Endodermal cell (in vitro differentiated cells): ENCODE measurements at places on chromosomes 7 and 10. TPM values are rescaled to one million over a fixed set of nuclear protein-coding genes. Genes with fewer than 3 reads are reported as not detected.

DNA sequence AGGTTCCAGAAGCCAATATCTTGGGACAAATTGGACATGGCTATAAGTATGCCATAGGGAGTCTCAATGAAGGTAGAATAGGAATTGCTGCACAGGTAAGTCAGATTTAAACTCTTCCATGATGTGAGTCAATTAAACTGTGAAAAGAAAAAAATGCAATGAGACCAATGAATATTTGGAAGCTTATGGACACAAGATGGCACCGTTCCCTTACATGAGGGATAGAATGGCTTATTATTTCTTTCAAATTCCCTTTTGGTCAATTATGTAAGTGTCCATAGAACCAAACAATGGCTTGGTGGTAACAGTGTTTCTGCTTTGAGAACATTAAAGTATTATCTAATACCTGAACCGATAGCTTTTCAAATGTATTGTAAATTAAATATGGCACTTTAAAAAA, 35.6 kb downstream of the ACADSB start:
- DNase-seq: no peak
- H3K27ac ChIP-seq: no peak overlapping the region
- H3K4me3 ChIP-seq: no peak overlapping the region

GRCh38 chr7:99693427-99694200, 13.8 kb upstream of the CYP3A5 start:
- H3K27me3 ChIP-seq: no peaks in the 10 kb centered on the region
- peak overlapping the region; percentile 13 for H3K27ac ChIP-seq
- peak; percentile 91 for DNase-seq
- no peaks in the 10 kb centered on the region for H3K36me3 ChIP-seq
- H3K4me1 ChIP-seq: peaks cover 18% of the 10 kb centered on the region

DNA sequence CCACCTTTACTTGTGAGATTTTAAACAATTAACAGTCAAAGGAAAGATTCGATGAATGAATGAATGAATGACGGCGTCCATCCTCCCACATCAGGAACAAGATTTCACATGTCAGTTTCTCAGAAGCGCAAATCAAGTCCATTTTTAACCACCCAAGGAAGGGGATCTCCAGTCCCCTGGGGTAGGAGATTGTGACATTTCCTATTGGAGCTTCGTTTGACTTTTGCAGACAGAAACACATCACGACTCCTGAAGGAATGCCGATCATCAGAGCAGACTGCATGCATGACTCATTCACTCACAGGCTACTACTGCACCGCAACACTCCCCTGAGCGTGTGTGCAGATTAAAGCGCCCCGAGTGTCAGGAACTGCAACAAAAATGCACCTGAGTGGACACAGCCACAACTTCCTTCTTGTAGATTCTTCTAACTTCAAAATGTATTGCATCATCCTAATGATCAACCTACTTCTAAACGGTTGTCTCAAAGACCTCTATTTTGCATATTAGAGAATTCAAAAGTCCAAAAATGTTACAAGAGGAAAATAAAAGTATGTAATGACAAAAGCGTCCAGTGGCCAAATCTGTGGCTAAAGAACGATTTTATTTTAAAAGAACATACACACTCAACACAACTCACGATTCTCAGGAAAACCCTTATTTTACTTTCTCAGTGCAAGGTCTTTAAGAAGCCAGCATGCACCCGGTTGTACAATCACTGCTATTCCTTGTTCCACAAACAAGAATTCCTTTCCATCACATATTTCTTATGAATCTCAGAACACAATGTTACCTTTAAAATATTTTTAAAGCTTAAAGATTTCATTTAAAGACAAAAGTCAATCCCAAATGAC, 172.6 kb downstream of the FAM107B start:
- peaks cover 5% of the 10 kb centered on the region for H3K27me3 ChIP-seq
- H3K27ac ChIP-seq: no peak overlapping the region

- no peaks in the 10 kb centered on the region for H3K4me1 ChIP-seq
- no peak for DNase-seq
- H3K27ac ChIP-seq: no peak overlapping the region
- no peaks in the 10 kb centered on the region for H3K36me3 ChIP-seq
- no peak overlapping the region for H3K4me3 ChIP-seq
- peaks cover 52% of the 10 kb centered on the region for H3K27me3 ChIP-seq
These were observed 51.3 kb downstream of the AOC1 start for GRCh38 chr7:150903606-150904005.

- DNase-seq: no peak
- no peak overlapping the region for H3K4me3 ChIP-seq
- H3K4me1 ChIP-seq: no peaks in the 10 kb centered on the region
These were observed 91.5 kb downstream of the SEMA3D start for GRCh38 chr7:85095366-85095765.

DNA sequence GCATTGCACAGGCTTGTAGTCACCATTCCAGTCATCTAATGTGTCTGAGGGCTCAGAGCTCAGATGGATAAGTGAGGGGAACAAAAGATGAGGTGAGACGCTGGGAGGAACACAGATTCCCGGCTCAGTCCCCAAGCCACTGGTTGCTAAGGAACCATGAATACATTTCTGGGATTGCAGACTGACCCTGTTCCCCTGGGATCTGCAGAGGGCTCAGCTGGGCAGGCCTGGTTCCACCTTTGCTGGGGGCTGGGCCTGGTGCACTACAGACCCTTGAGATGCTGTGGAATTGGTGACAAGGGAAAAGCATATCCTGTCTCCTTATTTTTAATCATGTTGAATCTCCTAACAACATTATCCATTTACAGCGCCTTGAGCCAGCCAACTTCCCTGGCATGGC, 19.2 kb downstream of the ELFN1 start:
- H3K4me3 ChIP-seq: no peak overlapping the region
- DNase-seq: no peak
- no peaks in the 10 kb centered on the region for H3K36me3 ChIP-seq
- H3K4me1 ChIP-seq: no peaks in the 10 kb centered on the region

GRCh38 chr7:133376514-133376913, 123.6 kb downstream of the EXOC4 start:
- no peaks in the 10 kb centered on the region for H3K27me3 ChIP-seq
- H3K36me3 ChIP-seq: peaks cover 7% of the 10 kb centered on the region
- no peak overlapping the region for H3K27ac ChIP-seq
- DNase-seq: no peak
- no peaks in the 10 kb centered on the region for H3K4me1 ChIP-seq
- H3K4me3 ChIP-seq: no peak overlapping the region

- no peaks in the 10 kb centered on the region for H3K36me3 ChIP-seq
- H3K4me3 ChIP-seq: no peak overlapping the region
- no peaks in the 10 kb centered on the region for H3K4me1 ChIP-seq
- H3K27me3 ChIP-seq: peaks cover 67% of the 10 kb centered on the region
- H3K27ac ChIP-seq: no peak overlapping the region
These were observed 3.3 kb upstream of the PDE1C start for GRCh38 chr7:32073533-32073932.

DNA sequence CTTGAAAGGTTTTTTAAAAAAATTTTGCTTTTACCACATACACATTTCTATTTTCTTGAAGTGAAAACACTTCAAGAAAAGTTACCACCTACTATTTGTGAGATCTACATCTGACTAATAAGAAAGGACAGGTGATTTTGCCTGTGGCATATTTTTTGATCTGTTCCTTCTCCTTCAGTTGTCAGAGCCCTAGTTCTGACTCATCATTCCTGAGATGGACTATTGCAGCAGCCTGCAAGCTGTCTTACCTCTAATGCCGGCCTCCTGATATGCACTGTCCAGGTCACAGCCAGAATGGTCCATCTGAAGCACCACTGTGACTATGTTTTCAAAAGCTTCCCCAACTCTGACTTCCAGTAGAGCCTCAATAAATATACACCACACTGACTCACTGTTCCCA, 28.2 kb upstream of the ANK3 start:
- H3K27me3 ChIP-seq: no peaks in the 10 kb centered on the region
- DNase-seq: no peak
- no peak overlapping the region for H3K4me3 ChIP-seq
- peaks cover 15% of the 10 kb centered on the region for H3K4me1 ChIP-seq
- no peaks in the 10 kb centered on the region for H3K36me3 ChIP-seq
- no peak overlapping the region for H3K27ac ChIP-seq

GRCh38 chr7:42991913-42992591, 59.9 kb downstream of the MRPL32 start:
- H3K4me3 ChIP-seq: no peak overlapping the region
- DNase-seq: peak; percentile 68
- H3K36me3 ChIP-seq: no peaks in the 10 kb centered on the region
- H3K27ac ChIP-seq: no peak overlapping the region

- DNase-seq: no peak
- H3K27ac ChIP-seq: no peak overlapping the region
- H3K4me3 ChIP-seq: no peak overlapping the region
- no peaks in the 10 kb centered on the region for H3K36me3 ChIP-seq
- H3K27me3 ChIP-seq: no peaks in the 10 kb centered on the region
These were observed 31.9 kb downstream of the MRC1 start for GRCh38 chr10:17841050-17841449.

DNA sequence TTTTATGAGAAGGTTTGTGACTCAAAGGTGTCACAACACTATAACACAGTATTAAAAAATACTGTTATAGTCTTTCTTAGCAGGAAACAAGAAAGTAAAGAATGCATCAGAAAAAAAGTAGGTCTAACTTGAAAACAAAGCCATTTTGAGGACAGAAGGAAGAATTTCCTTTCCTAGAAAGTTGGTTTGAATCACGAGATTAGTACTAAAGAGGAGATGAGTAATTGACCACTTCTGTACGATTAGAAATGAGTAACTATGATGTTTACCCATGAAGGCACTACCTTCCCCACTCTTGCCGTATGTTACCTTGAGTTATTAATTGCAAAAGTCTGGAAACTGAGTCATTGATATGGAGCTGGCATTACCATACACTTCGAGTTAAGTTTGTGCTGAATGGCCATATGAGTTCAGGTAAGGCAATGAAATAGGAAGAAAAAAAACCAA, 65.2 kb downstream of the FAM185A start:
- no peak for DNase-seq
- no peaks in the 10 kb centered on the region for H3K36me3 ChIP-seq
- H3K27me3 ChIP-seq: peaks cover 98% of the 10 kb centered on the region

DNA sequence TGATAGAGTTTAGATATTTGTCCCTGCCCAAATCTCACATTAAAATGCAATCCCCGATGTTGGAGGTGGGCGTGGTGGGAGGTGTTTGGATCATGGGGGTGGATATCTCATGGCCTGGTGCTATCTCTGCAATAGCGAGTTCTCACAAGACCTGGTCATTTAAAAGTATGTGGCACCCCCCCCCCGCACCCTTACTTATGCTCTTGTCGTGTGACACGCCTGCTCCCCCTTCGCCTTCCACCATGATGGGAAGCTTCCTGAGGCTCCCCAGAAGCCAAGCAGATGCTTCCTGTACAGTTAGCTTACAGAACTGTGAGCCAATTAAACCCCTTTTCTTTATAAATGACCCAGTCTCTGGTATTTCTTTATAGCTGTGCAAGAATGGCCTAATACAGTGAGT, 118.8 kb downstream of the SORBS1 start:
- no peak overlapping the region for H3K27ac ChIP-seq
- H3K36me3 ChIP-seq: no peaks in the 10 kb centered on the region
- no peaks in the 10 kb centered on the region for H3K27me3 ChIP-seq
- no peak overlapping the region for H3K4me3 ChIP-seq
- DNase-seq: no peak

DNA sequence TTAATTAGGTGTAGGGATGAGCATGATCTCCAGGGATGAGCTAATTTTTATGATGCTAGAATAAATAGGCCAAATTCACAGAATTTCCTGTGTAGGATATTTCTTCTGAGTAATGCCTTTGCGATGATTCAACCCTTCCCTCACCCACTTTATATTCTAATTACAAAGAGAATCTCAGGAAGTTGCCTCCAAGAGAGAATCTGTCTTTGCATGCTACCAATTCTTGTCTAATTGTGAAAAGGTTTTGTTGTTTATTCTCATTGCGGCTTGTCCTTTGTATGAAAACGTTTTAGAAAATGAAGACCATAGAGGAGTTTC, 6.3 kb downstream of the C7orf57 start:
- H3K36me3 ChIP-seq: no peaks in the 10 kb centered on the region
- H3K27ac ChIP-seq: no peak overlapping the region
- peaks cover 8% of the 10 kb centered on the region for H3K27me3 ChIP-seq
- peaks cover 19% of the 10 kb centered on the region for H3K4me1 ChIP-seq
- no peak for DNase-seq

DNA sequence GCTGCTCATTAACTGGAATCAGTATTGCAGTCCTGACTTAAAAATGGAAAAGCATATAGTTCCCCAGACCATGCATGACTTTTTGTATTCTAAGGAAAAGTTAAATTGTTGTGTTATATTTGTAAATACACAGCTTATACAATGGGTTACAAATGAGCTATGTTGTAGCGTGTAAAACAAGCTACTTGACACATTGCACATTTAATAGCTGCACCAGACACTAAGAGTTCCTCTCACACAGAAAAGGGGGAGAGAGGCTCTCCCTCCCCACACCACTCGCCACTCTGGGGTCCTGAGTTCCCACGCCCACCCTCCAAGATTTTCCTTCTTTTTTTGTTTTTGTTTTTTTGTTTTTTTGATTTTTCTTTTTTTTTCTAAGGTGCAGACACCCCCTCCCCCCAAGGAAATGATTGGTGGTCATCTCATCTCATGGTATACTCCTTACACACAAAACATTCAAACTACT, 6.3 kb downstream of the KLF6 start:
- peaks cover 31% of the 10 kb centered on the region for H3K4me1 ChIP-seq
- peaks cover 88% of the 10 kb centered on the region for H3K36me3 ChIP-seq
- H3K27ac ChIP-seq: no peak overlapping the region
- peak overlapping the region; percentile 99 for H3K4me3 ChIP-seq

DNA sequence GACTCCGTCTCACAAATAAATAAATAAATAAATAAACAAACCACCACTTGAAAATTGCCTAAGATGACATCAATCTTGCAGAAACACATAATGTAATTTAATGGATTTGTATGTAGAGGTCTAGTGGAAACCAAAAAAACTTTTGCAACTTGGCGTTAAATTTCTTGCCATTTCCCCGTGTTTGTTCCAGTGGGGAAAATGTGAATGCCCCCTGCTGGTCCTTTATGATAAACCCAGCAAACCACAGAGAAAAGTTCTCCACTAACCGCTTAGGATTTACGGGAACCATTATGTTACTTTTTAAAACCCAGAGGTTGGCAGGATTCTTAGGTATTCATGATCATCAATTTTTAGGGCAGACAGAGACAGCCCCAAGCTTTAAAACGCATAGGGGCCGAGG, 32.5 kb downstream of the LAMB4 start:
- no peak overlapping the region for H3K4me3 ChIP-seq
- H3K27ac ChIP-seq: no peak overlapping the region
- DNase-seq: no peak
- H3K36me3 ChIP-seq: no peaks in the 10 kb centered on the region
- no peaks in the 10 kb centered on the region for H3K27me3 ChIP-seq

Gene PAPOLB
- 0.93 to 1.2 TPM (median 0.94 TPM) in 3 replicates for total RNA-seq

Gene ZFYVE27
- total RNA-seq: 25.5 and 33.5 TPM in 2 replicates

Gene PPP2R2D
- 35.2 and 37.5 TPM in 2 replicates for total RNA-seq

Gene RARRES2
- total RNA-seq: 43.7 to 48.2 TPM (median 47.6 TPM) in 3 replicates

Gene SRRT
- 82.2 to 195 TPM (median 186 TPM) in 3 replicates for total RNA-seq

Gene TDRD1
- 0.09 and 0.23 TPM in 2 replicates for total RNA-seq

Gene CALML5
- not detected in 2 replicates for total RNA-seq

Gene NME8
- total RNA-seq: 3.3 to 9.2 TPM (median 7.9 TPM) in 3 replicates

Gene WDR91
- 9.6 to 10.8 TPM (median 9.7 TPM) in 3 replicates for total RNA-seq

Gene HABP2
- 1.4 and 1.6 TPM in 2 replicates for total RNA-seq

Gene SPDYE8
- total RNA-seq: not detected in 2 replicates
